Right cardiac atrium (tissue), 5 donors: ENCODE measurements at places on chromosomes 1 and 21.

DNA sequence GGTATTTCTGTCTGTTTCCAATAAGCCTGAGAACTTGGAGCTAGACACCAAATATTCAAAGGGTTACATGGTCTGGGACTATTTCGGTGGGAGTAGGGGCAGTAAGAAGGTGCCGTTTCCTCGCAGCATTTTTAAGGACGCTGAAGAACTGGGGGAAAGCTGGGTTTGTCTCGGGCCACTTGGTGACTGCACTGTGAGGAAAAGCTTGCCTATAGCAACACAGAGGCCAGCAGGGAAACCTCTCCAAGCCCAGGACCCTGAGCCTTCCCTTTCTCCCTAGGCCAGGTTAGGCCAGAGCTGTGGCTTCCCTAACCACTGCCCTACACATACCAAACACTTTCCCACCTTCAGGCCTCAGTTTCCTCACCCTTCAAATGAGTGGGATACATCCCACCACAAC lies 3.3 kb downstream of the GLIS1 start:
- no peak for DNase-seq

GRCh38 chr1:170521818-170522217 lies 10.1 kb upstream of the GORAB start:
- no peak for DNase-seq

- no peak for DNase-seq
These were observed 201.9 kb downstream of the TOMM20 start for GRCh38 chr1:234926559-234927311.

- no peak for DNase-seq
These were observed 42.4 kb downstream of the PEX14 start for GRCh38 chr1:10516925-10517676.

DNA sequence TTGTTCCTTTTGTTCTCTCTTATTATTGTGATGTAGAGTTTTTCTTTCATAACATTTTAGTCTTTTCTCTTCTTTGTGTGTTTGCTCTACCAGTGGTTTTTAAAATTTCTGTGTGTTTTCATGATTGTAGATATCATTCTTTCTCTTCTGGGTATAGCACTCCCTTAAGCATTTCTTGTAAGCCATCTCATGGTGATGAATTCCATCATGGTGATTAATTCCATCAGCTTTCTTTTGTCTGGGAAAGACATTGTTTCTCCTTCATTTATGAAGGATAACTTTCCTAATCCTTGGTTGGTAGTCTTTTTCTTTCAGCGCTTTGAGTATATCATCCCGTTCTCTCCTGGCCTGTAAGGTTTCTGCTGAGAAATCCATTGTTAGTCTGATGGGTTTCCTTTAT lies 22.7 kb downstream of the CD55 start:
- DNase-seq, result no peak

GRCh38 chr1:25562101-25562927 lies 18.9 kb downstream of the LDLRAP1 start:
- DNase-seq, result no peak

GRCh38 chr1:178271471-178271870 lies 177.6 kb downstream of the RASAL2 start:
- DNase-seq, result no peak

- no peak for DNase-seq
These were observed 69.6 kb downstream of the LACTBL1 start for GRCh38 chr1:22903113-22903512.

- peak; percentile 43 for DNase-seq
These were observed 83.9 kb upstream of the EDEM3 start for GRCh38 chr1:184838504-184838951.

- peak; percentile 43 for DNase-seq
These were observed 9.2 kb downstream of the C1orf198 start for GRCh38 chr1:230858918-230859729.

DNA sequence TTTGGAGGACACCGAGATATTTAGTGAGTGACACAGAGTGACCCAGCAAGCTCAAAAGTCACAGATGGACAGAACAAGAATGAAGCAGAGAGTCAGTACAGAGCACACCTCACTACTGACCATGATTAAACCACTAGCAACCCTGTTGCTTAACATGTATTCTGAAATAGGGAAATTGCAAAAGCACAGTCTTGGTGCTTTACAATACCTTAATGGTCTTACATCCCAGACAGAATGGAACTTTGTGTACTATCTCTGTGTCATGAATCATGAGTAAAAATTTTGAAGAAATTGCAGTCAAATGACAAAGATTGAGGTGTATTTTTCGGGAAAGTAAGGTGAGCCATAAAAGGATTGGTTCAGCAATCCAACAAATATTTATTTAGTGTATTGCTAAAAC lies 2.7 kb upstream of the SAMSN1 start:
- no peak for DNase-seq

DNA sequence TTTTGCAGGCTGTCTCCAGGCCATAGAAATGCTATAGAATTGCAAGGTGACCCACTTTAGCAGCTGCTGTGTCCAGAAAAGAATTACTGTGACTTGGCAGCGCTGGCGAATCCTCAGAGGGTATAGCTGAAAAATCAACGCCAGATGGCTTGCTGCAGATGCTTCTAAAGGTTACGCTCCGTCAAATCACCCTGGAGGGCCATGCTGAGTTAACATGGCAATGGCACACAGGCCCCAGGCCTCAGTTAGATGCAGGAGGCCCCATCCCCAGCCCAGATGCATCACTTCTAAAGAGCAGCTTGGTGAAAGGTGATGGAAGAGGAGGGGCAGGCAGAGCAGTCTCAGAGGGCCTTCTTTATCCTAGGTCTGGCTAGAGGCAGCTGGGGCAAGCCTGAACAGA lies 18.0 kb downstream of the KIAA1614 start:
- no peak for DNase-seq

DNA sequence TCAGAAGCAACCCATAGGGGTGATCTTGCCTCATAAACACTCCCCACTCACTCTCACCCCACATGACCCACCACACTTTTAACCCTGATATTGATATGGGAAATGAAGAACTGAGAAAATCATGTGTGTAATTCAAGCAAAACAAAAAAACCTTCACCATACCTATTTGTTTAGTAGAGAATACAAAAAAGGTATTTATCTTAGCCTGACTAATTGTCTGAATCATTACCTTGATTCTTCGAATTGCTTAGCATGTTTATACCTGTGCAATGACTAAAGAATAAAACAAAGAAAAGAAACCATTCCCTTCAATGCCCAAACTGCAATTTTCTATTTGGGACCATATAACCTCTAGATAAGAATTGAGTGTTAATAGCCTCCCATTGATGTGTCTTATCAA lies 1.8 kb downstream of the CLDN17 start:
- no peak for DNase-seq

- no peak for DNase-seq
These were observed 393.5 kb downstream of the SMYD3 start for GRCh38 chr1:246113555-246114095.

DNA sequence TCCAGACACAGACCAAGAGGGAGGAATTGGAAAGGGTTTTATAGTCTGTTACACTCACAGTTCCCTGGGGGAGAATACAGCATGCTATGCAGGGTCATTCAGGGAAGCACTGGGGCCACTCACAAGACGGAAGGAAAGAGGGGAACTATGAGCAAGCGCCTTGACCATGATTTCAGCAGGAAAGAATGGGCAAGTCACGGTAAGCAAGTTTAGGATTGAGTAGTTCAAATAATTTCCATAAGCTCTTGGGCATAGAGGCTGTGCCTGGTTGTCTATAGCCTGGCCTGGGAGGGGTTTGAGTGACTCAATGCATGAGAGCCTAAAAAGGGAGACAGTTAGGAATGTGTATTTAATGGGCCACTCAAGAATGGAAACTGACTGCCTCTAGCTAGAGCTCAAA lies 176.7 kb downstream of the TTLL7 start:
- no peak for DNase-seq

- no peak for DNase-seq
These were observed 79.7 kb upstream of the EFHD2 start for GRCh38 chr1:15330028-15330427.

DNA sequence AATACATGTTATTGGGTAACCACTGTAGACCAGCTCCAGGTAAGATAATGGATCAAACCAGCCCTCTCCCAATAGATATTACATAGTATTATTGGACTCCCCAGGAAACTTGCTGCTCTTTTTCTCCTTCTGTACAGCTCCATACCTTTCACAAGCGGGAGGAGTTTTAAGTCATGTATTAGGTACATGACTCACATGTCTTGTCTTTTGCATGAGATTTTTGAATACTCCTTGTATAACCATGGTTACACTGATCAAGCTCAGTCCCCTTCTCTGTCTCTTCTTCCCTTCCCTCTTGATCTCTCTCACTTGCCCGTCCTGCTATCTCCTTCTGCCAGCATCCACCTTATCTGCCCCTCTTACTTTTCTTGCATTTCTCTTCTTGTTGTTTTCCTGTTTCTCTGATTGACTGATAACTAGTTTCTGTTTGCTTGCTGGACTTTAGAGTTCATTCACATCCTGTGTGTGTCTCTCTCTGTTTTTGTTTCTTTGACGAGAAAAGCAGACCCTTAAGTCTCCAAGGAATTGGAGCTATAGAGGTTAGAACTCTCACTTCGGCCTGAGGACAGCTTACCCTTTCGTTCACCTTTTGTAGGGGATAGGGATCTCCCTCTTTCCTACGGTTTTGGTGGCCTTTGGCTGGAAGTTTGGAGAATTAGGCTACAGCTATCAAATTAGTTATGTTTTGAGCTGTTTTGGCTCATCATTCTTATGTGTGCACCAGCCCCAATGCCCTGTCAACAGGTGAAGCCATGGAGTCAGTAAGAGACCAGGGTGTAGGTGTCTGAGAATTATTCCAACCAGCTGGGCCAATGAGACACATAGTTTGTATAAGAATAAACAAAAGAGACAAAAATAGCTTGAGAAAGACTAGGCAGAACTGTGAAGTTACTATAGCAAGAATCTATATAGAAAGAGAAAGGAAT lies 49.0 kb upstream of the ASB17 start:
- DNase-seq, result no peak

DNA sequence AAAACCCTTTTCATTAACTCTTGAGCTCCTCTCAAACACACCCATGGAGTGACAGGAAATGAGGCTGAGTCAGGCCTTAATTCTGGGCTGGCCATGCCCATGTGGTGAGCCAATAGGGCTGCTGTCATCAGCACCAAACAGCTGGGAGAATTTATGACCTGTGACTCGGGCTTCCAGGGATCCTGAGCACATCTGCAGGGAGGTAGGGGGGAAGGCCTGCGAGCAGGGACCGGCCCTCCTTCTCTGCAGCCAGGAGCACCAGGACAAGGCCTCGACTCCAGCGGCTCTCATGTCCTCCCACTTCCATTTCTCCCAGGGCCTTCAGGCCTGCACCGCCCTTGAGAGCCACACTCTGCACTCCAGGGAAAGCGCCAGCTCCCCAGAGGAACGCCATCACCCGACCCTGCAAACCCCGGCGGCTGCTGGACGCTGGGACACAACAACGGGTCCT lies 14.6 kb downstream of the RIPK4 start:
- DNase-seq, result no peak

GRCh38 chr1:180565121-180565871 lies 6.5 kb downstream of the OVAAL start:
- no peak for DNase-seq

DNA sequence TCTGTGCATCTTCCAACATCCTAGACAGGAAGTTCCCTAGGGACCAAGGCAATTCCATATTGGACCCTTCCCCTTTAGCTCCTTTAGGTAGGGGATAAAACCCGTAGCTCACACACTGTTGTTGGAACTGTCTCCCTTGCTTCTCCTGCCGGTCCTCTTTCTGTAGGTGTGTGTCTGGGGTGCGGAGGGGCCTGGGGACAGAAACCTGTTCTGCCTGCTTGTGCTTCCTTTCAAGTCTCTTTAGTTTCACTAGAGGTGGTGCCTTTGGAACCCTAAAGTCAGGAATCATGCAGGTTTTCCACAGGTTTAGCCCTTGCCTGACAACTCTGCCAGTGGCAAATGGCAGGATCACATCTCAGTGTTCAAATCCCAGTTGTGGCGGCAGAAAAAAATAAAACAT lies 74.6 kb upstream of the PTGFRN start:
- no peak for DNase-seq

DNA sequence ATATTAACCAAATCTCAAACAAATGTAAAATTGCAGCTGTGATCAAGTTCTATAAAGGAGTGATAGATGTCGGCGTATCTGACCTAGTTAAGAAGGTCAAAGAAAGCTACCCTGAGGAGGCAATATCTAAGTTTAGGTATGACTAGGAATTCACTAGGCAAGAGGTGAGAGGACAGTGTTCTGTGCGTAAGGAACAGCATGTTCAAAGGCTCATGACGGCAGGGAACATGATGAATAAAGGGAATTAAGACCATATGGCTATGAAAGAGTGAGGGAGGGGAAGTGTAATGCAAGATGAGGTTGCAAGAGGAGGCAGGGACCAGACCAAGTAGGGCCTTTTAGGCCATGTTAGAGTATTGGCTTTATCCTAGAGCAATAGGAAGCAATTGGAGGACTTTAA lies 8.6 kb downstream of the LIX1L start:
- DNase-seq, result no peak

DNA sequence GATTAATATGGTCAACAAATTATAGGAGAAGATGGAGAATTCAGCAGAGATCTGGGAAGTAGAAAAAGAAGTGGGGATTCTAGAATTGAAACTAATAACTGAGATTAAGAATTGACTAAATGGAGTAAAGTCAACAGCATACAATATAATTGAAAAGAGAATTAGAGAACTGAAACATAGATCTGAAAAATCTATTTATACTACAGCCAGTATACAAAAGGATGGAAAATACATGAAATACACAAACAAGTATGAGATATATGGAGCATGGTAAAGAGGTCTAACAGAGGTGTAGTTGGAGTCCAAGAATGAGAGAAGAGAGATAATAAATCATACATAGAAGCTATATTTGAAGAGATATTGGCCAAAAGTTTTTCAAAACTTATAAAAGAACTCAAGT lies 235.2 kb downstream of the FGGY start:
- DNase-seq, result no peak

DNA sequence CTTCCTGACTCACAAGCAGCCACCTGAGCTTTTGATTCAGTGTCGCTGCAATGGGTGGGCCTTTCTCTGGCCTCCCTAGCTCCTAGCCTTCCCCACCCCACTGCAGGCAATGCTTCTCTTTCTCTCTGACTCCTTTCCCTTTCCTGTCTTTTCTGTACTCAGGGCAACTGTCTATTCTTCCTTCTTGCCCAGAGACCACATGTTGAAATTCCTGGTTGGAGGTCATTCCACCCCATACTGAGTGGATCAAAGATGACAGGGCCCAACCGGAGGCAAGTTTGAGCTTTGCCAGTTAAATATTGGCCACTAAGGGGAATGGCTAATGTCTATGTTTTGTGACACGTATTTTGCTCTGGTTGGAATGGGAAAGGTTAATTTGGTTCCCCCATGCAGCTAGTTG lies 65.2 kb upstream of the ARID1A start:
- no peak for DNase-seq

DNA sequence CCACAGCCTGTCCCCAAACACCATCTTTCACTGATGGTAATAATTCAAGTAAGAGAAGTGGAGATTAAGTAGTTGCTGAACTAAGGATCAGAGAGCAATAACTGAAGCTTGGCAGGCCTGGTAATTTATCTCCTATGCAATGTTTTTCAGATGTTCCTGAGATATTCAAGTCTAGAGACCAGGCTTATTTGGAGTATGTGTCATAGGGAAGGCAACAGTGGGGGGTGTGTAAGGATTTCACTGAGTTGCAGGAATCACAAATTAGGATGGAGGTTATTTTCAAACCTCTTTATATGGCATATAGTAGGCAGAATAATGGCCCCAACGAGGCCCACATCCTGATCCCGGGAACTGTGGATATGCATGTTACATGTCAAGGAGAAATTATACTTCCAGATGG lies 171.7 kb downstream of the KCNJ6 start:
- no peak for DNase-seq

GRCh38 chr1:56188221-56188620 lies 391.1 kb downstream of the PLPP3 start:
- DNase-seq, result peak; percentile 45

GRCh38 chr1:235776396-235776795 lies 90.3 kb downstream of the LYST start:
- no peak for DNase-seq

- DNase-seq, result no peak
These were observed 103.7 kb downstream of the ABCA4 start for GRCh38 chr1:94017155-94017829.
